ENCODE measurements at places on chromosomes 3 and 15. TPM values are rescaled to one million over a fixed set of nuclear protein-coding genes. Genes with fewer than 3 reads are reported as not detected.

DNA sequence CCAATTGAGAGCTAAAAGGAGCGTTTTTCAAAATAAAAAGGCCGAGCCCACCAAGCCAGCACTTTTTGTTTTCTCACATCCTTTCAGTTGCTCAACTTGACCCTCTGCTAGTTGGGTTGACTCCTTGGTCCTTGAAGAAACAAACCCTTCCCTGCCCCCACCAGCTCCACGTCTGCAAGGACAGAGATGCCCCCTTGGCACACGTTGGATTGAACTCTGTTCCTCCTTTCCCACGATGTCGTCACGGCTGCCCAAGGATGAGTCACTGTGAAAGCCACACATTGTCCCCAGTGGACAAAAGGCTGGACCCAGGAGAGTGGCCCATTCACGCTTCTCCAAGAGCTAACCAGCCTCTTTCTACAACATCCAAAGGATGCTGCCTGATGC, 43.0 kb upstream of the SPATA12 start:
- no peak for DNase-seq

DNA sequence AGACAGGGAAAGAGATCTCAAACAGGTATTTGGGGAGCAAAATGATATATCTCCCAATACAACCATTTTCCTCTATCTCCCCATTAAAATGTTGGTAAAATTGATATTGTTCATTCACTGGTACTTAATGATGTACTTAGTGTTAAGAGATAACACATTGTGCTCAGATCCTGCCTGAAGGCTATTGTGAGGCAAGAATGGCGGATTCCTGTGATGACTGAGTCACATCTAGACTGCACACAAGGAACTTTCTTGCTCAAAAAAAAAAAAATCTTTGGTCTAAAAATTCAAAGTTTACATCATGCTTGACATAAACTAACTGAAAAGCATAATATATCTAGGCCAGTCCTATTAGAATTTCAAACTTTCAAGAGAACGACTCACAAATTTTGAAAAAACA, 171.1 kb upstream of the TTC14 start:
- DNase-seq: no peak

- DNase-seq: no peak
These were observed 93.5 kb downstream of the WDR72 start for GRCh38 chr15:53665930-53666329.

DNA sequence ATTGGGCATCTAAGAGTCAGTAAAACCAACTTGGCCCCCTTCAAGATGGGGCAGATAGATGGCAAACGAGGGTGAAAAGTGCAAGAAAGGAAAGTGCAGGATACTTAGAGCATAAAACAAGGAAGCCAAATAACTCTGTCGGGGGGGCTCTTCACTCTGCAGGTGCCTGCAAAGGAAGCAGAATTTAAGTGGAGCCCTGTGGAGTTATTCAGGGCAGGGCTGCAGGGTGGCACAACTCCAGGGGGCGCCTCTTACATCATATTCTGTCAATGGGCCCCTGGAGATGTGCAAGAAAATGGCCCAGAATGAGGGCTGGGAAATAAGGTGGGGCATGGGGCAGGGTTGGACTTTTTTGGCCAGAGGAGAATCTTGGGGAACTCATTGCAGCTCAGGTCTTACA, 69.7 kb downstream of the CD47 start:
- no peak for DNase-seq

GRCh38 chr3:133486658-133487057, 86.8 kb downstream of the BFSP2 start:
- DNase-seq: no peak

The MKRN3 gene
- 0.25 TPM for total RNA-seq

DNA sequence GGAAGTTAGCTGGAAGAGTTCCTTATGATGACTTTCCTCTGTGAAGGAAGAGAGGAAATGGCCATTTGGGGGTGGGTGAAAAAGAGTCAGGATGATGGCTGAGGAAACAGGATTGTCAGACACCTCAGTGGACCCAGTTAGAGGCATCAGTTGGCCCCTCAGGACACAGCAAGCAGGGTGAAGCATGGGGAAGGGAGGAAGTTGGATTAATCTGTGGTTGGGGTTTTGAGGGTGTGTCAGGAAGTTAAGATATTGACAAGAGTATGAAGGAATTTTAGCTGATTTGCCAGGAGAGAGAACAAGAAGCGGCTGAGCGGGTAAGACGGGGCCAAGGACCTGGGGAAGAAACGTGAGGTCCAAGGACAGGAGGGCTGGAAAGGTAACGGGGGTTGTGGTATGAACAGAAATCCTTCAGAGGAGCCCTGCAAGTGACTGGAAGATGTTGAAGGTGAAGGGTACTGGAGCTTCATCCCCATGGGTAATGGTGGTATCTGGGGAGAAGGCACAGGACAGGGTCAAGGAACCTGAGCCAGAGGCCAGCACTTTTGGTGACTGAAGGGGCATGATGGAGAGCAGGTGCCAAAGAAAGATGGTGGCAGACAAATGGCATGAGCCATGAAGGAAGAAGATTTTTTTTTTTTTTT, 2.7 kb downstream of the UQCC5 start:
- DNase-seq: no peak

DNA sequence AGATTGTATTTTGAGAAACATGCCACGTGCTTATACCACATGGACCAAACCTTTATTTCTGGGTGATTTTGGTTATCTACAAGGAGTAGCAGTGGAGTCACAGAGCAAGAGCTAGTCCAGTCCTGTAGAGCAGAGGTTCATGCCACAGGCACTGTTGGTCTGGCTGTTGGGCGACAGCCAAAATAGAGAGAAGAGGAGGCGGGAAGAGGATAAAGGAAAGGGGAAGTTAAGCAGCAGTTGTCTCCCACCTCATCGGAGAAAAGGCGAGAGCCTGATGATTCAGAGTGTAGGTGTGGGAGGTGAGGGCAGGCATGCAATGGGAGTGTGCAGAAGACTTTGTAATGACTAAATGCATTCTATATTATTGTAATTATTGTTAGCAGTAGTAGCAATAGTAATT, 237.5 kb upstream of the ROPN1 start:
- DNase-seq: no peak

The CPNE9 gene
- total RNA-seq: not detected

The ETV5 gene
- 31.6 TPM for total RNA-seq

- DNase-seq: no peak
These were observed 295.5 kb downstream of the PLOD2 start for GRCh38 chr3:145865399-145866018.

- DNase-seq: no peak
These were observed 108.5 kb downstream of the ZIC4 start for GRCh38 chr3:147297761-147298350.

The LEKR1 gene
- total RNA-seq: not detected

DNA sequence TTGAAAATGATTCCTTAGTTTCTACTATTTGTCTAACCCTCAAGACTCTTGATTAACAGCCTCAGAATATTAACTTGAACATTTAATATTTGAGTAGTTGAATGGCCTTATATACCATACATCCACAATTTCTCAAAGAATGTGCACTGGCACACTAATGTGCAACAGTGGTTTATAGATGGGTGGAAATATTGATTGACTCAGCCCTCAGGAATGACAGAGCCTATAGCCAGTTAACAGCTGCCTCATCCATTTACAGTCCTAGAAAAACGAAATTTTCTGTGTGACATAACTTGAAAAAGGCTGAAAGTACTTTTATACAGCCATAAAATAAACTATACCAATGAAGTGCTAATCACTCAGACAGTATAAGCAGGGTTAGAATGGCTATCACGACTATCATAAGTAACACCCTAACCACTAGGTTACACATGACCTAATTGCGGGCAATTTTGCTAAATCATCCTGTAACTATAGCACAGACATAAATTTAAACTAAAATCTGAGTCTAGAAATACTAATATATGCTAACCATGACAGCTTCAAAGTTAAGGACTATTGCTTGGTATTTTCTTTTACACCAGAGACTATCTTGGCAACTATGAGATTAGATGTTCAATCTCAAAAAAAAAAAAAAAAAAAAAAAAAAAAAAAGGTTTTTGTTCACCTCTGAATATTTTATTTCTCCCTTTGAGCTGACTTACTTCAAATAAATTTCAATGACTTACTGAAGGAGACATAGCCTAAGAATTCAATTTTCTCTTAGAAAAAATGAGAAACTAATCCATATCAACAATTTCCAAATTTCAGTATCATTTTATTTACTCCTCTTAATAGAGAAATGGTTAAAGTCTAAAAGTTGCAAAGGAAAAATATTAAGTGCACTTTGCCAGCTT, 9.3 kb downstream of the SECISBP2L start:
- DNase-seq: no peak

DNA sequence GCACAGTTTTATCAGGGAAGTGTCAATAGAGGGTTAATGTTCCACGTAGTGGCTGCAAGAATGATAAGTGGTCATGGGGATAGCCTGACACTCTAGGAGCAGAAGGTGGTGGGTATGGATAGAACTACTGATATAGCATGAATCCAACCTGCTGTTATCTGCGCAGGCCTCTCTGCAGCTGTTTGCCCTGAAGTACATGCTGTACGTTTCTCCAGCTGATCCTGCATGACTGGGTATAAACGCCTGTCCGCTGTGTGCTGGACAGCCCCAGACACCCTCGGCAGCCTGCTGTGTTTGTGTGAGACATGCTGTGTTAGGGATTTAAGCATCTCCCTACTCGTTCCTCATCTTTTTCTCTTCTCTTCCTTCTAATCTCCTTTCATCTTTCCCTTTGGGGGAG, 87.1 kb downstream of the LPP start:
- DNase-seq: peak; percentile 86

- no peak for DNase-seq
These were observed 173.6 kb upstream of the LRRFIP2 start for GRCh38 chr3:37347941-37348340.

The PP2D1 gene
- total RNA-seq: not detected

DNA sequence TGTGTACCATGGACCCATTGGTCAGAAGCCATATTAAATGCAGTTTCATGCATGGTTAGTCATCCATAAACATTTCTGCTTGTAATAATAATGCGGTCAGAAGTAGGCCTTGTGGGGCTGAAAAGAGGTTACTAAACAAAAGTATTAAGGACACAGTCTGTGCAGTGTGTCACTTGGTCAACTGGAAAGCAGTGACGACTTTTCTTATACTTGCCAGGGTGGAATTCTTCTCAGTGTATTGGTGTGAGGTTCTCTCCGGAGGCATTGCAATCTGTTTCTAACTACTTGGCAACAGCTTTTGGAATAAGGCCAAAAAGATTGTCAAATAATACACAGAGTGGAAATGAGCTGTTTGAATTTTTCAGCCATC, 46.8 kb downstream of the CHL1 start:
- no peak for DNase-seq

The ZNF620 gene
- total RNA-seq: 3.0 TPM

GRCh38 chr3:117252208-117252607, 542.6 kb downstream of the TUSC7 start:
- DNase-seq: no peak

The SNAP23 gene
- total RNA-seq: 46.1 TPM

- no peak for DNase-seq
These were observed 83.6 kb upstream of the TNIK start for GRCh38 chr3:171543759-171544300.

- DNase-seq: no peak
These were observed 608.8 kb downstream of the FOXP1 start for GRCh38 chr3:70974747-70975146.

The IFRD2 gene
- total RNA-seq: 119 TPM
